ENCODE measurements at places on chromosomes 7 and 10.

- DNase-seq, result no peak
Observed at GRCh38 chr7:111027396-111027795, 63.5 kb upstream of the LRRN3 start.

- no peak for DNase-seq
Observed at GRCh38 chr7:87877366-87878040, 1.2 kb downstream of the DBF4 start.

GRCh38 chr7:21828841-21829240 lies 116.9 kb downstream of the CDCA7L start:
- no peak for DNase-seq

DNA sequence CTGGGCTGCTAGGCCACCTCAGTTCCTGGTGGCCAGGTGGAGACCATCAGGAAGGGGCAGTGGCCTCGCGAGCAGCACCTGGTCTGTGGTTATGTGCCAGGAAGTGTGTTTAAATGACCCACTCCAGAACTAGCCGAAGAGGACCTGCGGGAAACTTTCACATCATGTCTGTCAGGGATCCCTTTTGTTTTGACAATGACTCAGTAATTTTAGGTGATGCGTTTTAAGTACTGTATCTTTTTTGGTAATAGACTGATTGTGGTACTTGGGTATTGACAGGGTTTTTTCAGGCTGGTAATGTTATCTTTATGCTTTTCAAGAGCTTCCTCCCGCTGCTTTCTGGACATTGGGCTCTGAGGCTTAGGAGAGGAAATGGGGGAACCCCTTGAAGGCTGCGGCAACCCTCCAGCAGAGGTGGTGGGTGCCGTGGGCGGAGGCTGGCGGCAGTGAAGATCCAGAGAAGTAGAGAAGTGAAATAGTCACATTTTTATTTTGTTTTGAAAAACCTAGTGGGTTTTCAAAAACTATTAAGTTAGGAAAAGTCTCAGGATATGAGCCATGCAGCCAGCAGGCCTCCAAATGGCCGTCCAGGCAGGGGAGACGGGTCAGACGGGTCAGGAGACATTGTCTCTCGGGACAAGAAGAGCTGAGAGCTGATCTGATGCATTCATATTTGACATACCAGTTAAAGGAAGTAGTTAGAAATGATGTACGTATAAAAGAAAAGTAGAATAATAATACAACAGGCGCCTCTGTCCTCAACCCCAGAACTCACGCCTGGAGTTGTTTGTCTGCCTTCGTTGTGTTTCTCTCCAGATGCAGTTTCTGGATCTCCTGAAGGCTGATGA lies 27.7 kb downstream of the PPP2R2D start:
- peak; percentile 74 for DNase-seq

DNA sequence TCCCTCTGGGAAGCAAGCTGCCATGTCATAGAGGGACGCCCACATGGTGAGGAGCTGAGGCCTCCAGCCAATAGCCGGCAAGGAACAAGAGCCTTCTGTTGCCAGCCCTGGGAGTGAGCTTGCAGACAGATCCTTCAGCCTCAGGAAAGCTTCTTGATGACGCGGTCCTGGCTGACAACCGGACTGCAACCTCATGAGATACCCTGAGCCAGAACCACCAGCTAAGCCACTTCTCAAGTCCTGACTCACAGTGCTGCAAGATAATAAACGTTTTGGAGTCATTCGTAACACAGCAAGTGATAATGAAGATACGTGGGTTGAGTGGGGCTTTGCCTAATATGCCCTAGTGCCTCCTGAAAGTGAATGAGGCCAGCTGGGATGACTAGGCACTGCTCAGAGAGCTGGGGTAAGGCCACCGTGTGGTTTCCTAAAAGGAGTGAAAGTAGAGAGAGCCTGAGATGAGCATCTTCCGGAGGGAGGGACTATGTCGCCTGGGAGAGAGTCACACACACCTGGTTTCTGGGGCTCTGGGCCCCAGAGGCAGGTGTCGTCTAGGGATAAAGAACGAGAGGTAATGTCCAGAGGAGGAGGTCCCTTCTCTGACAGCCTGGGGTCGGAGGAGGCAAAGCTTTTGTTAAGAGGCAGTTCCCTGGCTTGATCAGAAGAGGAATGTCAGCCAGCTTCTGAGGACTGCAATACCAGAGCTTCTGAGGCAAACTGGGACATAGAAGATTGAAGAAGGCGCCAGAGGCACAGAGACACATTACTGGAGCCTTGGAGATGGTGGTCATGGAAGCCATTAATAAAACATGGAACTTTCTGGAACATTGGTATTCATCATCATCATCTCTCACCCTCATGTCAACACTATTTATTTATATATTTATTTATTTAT lies 53.6 kb downstream of the PYROXD2 start:
- DNase-seq, result no peak

- peak; percentile 59 for DNase-seq
Observed at GRCh38 chr7:32957326-32958045, at the start of gene FKBP9. FKBP9 (plus strand) TSS chr7:32957440; CDS start chr7:32957574, 134 bp downstream.

DNA sequence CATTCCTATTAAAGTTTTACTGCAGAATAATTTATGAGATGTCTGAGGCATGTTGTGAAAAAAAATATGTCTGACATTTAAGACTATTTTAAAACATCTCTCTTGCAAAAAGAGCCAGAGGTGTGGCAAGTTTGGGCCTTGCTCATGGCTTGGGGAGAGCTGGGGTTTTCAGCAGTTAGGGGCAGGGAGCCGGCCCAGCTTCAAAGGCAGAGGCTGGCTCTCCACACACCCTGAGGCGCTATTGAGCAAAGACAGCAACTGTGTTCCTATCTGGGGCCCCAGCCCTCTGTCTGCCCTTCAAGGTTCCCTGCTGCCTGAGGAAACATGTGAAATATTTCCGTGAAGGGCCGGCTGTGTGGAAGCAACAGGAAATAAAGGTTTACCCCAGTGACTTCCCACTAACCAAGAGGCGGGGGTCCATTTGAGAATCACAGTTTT lies 94.0 kb downstream of the SORBS1 start:
- DNase-seq, result no peak

GRCh38 chr10:102407425-102408130 lies 11.0 kb downstream of the PSD start:
- DNase-seq, result peak; percentile 58

GRCh38 chr10:31147210-31147608 lies 115.5 kb upstream of the ZNF438 start:
- DNase-seq, result no peak

GRCh38 chr10:128069351-128070051 lies 56.7 kb downstream of the MKI67 start:
- peak; percentile 89 for DNase-seq

GRCh38 chr10:124012583-124012982 lies 80.8 kb downstream of the CHST15 start:
- no peak for DNase-seq

- no peak for DNase-seq
Observed at GRCh38 chr7:117134889-117135552, 181.7 kb downstream of the ST7 start.

- no peak for DNase-seq
Observed at GRCh38 chr7:1940863-1941262, 270.8 kb downstream of the ELFN1 start.

DNA sequence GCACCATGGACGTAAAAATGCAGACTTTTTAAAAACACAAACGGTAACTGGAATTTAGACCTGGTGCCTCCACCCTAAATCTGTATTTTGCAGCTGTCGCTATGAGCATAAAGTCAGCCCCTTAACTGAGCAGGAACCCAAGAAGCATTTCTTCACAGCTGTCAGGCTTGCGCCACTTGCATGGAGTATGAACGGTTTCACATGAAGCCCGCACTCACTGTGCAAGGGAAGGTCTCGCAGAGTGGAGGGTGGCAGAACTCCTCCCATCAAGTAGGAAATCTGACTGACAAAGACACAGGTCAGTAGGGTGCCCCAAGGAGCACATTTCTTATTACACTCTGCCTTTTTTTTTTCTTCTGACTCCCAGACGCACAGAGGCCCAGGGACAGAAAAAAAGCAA lies 58.5 kb downstream of the ELMO1 start:
- no peak for DNase-seq

DNA sequence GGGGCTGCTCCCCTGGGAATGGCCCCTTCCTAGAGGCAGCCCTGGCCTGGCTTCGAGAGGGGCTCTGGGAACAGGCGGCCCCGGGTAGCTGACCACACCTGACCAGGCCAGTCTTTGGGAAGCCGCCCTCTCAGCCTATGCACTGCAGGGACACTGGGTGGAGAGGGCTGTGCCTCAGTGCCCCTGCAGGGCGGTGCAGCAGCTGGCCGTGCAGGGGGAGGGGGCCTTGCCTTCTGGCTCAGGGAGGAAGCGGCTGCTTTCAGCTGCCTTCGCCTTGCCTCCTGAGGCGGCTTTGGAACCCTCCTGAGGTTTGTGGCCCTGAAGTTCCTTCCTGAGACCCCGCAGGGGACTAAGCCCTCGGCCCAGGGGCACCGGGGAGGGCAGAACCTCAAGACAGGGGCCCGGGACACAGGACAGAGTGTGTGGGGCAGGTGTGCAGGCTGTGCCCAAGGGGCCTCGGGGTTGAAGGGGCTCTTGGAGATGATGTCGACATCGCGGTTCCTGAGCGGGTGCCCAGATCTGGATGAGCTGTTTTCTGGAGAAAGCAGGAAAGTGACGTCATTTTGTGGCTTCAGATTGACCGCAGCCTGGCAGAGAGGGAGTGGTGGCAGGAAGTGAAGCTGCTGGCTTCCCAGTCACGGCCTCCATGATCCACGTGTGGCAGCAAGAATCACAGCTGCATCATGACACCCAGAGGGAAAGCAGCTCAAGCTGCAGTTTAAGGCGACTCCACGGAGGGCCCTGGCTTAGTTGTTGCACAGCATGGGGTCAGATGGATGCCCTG lies 17.7 kb downstream of the ADAM8 start:
- DNase-seq, result peak; percentile 88

- no peak for DNase-seq
Observed at GRCh38 chr10:76935941-76936613, 701.5 kb downstream of the KCNMA1 start.

DNA sequence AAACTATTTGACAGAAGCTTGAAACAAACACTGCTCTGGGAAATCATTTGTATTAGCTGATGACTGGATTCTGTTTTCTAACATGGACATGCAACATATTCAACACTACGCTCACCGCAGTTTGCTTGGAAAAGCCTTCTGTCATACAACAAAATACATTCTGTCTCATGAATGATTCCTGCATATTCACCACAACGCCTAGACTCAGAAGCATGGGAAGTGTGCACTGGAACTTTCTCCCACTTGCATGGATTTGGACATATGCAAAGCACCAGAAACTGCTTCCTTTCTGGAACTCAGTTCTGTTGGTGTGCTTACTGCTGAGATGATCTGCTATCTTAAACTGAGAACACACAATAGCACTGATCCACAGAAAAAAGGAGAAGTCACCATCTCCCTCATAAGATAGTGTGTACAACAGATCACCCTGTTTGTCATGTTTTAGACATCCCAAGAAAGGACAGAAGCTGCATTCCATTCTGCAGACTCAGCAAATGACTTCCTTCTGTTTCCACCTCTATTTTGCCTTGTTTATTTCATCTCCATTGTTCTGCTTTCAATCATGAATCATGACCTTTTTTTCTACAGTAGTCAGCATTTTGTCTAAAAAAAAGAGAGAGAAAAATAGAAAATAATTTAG lies 115.8 kb downstream of the HTR7 start:
- no peak for DNase-seq

DNA sequence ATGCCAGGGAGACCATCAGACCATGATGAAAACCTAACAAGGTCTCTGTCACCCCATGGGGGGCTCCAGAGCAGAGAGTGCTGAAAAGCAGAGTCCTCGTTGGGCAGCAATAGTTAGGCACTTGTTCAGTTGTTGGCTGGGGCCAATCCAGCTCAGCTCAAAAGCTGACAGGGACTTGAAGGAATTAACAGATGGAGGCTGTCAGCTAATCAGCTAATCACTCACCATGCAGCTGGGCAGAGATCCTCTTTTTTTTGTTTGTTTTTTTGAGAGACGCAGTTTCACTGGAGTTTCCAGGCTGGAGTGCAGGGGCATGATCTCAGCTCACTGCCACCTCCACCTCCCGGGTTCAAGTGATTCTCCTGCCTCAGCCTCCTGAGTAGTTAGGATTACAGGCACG lies 18.1 kb downstream of the CEP55 start:
- DNase-seq, result no peak

DNA sequence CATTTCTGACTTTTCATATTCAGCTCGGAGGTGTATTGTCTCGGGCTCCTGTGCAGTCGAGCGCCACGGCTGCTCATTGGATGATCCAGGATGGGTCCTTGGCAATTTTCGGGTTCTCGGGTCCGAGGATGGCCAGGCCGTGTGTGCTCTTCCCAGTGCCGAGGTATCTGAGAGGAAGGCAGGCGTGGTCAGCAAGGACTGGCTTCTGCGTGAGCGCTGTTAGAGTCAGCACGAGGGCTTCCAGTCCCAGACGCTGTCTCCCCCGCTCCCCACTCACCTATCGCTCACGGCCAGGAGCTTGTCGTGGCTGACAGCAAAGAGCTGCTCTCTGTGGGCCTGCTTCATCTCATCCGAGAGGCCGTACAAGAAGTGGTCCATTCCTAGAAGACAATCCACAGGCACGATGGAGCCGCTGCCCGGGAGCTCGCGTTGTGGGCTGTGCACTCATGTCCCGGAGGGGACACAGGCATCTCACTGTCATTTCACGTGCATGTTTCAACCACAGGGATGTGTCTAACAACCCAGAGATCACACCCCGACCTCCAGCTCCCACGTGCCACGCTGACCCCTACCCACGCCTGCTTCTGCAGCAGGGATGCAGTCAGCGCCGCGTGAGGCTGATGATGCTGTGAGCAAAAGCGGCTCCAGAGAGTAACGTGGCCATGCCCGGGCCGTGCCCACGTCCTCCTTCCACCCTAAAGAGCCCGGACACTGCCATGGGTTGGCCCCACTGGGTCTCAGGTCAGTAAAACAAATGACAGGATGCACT lies 34.4 kb downstream of the PITRM1 start:
- DNase-seq, result no peak

DNA sequence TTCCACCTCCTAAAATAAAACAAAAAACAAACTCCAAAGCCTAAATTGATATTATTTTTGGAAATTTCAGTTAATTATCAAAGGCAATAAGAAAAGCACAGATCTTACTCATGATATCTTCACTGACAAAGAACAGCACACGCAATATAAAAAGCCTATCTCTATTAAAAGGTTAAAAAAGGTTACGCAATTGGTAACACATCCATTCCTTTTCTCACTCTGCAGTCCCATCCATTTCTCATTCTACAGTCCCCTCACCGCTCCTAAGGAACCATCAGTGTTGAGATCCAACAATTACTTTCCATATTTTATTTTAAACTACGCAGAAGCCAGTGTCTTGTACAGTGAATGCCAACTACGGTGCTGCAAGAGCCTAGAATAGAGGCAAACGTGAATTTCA lies 1.3 kb downstream of the SEC61G start:
- no peak for DNase-seq

DNA sequence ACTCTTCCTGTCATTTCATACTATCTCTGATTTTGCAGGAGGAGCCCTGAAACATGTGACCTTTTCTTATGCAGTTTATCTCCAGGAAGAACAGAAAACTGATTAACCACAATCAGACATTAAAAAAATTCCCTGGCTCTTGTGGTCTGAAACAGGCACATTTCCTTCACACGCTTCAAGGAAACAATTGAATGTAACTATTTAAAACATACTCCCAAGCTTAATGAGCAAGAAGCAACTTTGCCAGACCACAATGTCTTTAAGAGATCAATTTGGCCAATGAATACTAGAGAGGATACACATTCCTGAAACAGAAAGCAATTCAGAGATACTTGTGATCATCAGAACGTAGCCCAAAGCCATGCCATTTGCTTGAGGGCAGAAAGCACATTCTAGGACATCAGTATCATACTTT lies 65.8 kb downstream of the PIP4K2A start:
- no peak for DNase-seq
